ENCODE measurements at places on chromosomes 13 and 19.

DNA sequence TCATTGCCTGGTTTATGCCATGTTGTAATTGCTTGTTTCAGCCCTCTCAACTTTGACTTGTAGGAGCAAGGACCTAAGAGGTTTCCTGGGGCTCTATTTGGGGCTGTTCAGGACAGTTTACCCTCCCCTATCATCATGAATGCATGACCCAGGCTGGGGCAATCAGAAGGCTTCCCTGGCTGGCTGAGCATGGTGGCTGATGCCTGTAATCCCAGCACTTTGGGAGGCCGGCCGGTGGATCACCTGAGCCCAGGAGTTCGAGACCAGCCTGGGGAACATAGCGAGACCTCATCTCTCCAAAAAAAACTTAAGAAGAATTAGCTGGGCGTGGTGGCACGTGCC lies 6.1 kb upstream of the LSM4 start:
- DNase-seq = no peak

DNA sequence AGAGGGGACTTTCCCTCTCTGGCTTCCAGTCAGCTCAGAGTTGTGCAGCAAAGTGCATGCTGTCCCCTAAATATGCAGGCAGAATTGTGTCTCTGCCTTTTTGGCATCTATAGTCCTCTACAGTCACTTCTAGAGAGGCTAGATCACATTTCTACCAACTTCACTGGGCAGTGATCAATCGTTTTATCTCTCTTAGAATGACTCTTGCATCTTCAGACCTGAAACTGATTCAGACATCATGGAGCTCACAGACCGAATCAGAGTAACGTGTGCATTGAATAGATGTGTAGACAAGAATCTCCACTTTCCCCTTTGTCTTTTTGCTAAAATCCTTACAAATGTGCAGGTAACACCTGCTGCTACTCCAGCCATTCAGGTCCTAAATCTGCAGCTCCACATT lies 6.2 kb downstream of the ZNF253 start:
- no peak for DNase-seq

GRCh38 chr19:16649734-16650133 lies 10.2 kb downstream of the SMIM7 start:
- DNase-seq = no peak

DNA sequence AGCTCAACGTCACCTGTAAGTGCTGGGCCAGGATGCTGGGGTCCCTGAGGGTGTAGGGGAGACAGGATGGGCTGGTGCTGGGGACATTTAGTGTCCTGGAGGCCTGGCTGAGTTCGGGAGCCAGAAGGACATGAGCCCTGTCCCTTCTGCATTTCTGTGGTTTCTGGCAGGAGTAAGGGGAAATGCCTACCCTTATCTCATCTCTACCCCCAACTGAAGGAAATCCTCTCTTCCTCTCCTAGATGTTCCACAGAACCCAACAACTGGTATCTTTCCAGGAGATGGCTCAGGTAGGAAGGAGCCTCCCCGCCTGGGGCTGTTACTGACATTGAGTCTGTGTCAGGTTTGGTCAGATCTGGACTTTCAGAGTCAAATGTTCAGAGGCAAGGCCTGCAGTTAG lies 1.2 kb downstream of the CD33 start:
- no peak for DNase-seq

DNA sequence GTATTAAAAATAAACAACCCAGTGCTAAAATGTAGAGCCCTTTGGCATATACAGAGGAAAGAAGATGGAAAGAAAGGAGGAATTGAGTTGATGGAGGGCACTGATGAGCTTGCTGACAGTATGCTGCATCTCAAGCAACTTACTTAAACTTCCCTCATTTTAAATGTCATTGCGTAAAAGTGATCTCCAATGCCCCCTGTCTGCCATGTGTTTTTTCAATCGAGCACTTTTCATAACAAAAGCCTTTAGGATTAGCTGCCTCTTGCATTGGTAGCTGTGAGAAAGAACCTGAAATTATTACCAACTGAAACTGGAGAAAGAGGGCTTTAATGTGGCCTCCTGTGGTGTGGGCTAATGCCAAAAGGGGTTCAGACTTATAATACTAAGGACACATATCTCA lies 541.6 kb downstream of the SUCLA2 start:
- no peak for DNase-seq

DNA sequence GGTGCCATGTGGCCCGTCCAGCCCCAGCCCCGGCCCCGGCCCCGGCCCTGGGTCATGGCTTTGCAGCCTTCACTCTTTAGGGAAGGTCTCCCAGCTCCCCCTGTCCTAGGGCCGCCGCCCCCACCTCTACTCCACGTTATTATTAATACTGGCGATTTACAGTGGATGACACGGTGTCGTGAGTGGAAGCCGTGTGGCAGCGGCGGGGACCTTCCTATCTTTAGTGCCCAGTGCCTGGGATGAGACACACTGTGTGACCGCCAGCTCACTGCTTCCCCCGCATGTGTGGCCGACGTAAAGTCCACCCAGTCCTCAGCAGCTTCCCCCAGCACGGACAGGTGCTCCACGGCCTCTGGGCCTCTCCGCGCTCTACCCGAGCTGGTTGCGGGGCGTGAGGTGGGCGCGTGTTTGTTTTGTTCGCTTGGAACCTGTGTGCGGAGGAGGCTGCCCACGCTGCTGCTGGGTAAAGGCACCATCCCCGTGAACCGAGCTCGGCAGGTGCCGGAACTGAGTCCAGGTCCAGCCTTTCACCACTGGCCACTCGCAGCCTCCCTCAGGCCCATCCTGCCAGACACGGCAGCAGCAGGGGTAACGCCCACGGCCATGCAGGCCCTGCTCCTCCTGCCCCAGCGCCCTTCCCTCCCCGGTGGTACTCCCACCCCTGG lies 70.9 kb upstream of the MCF2L start:
- DNase-seq = no peak

GRCh38 chr13:72726726-72727416 lies 558 bp downstream of the MZT1 start:
- peak; percentile 37 for DNase-seq

GRCh38 chr19:53034948-53035675 lies 9.4 kb upstream of the ERVV-2 start:
- DNase-seq = no peak

DNA sequence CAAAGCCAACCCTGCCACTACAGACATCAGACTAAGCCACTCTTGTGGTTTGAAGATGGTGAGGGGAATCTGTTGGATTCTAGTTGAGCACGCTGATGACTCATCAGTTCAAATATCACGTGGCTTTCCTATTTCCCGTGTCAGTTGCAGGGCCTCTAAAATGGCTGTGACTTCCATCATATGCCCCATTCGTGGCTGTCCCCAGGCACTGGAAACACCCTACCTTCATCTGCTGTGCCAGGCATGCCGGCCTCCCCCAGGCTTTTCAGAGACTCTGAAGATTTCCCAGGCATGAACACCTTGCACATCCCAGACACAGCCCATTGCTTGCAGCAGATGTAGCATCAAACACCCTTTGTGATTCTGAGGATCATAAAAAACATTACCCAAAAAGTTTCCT lies 659.9 kb downstream of the UQCRFS1 start:
- DNase-seq = peak; percentile 1

DNA sequence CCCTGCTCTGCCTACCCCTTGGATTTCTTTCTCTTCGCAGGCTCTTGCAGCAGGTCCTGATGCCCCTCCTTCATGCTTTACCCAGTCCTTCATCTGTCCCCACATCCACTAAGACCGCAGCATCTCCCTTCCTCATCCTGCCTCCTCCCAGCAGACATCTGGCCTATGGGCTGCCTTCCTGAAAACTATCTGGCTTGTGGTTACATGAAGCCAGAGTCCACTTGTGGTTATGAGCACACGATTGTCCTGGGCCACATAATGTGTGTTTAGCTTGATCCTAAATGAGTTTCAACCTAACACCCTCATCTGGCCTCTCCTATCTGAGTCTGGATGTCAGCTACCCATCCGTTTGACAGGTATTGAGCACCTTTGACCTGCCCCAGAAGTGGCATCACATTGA lies 5.5 kb upstream of the ZNF175 start:
- DNase-seq = no peak

DNA sequence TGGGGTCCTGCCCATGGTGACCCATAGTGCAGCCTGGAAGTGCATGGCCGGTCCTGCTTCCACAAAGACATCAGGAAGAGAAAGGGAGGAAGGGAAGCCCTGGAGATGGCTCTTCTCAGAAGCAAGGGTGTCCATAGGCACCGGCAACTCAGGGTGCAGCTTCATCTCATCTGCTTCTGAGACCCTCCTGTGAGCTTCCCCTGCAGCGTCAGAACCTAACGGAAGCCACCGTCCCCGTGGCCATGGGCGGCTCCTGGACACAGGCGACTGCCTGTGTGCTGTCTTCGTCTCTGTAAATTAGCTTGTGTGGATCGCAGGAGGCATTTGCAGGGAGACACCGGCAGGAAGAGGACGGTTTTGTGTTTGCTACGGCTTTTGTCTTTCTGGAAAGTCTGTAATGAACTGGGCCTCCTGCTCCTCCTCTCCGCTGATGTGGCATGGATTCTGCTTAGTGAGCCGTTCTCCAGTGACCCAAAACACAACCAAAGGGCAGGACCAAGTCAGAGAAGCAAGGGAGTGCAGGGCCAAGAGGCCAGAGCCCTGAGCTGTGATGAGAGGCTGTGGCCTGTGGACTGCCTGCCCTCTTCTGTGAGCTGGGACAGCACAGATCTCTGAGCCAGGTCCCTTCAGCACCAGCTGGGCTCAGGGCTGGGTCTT lies 2.5 kb downstream of the ATP4B start:
- DNase-seq = no peak

DNA sequence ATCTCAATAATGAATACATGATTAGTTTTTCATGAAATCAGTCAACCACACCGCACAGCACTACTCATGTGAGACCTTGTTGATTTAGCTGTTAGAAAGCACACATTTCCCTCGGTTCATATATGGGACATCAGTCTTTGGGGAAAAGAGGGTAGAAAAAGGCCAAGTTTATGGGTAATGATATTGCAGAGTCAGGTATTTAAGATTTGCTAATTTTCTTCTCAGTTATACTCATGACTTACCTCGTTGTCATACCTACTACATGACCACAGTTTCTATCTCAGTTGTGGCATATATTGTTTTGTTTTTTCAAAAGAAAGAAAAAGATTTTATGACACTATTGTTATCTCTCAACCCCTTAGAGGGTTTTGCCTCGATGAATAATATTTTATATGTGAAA lies 165.6 kb downstream of the POU4F1 start:
- DNase-seq = no peak

DNA sequence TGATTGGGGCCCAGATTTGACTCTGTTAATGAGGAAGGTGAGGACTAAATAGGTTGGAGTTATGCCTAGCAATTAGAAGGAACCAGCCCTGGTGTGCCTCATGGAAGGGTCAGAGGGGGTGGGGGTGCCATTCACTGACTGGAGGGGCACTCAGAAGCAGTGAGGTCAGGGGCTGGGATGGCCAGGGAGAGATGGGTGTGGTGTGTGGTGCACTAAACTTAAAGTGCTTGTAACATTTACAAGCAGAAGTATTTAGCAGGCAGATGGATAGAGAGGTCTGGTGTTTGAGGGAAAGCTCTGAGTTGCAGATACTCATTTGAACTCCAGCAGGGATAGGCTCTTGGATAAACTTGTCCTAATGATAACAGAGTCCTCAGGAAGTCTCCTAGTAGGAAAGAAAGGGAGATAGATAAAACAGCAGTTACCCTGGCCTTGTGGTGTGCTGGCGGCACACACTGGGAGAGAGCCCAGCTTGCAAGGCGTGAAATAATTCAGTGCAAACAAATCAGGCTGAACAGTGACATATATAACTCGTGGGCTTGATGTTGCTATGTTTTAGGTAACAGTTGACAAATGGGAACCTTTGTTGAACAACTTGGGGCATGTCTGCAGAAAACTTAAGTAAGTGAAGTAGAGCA lies 20.0 kb upstream of the UPF3A start:
- no peak for DNase-seq

- no peak for DNase-seq
Observed at GRCh38 chr13:32917504-32917903, 98.7 kb upstream of the KL start.

DNA sequence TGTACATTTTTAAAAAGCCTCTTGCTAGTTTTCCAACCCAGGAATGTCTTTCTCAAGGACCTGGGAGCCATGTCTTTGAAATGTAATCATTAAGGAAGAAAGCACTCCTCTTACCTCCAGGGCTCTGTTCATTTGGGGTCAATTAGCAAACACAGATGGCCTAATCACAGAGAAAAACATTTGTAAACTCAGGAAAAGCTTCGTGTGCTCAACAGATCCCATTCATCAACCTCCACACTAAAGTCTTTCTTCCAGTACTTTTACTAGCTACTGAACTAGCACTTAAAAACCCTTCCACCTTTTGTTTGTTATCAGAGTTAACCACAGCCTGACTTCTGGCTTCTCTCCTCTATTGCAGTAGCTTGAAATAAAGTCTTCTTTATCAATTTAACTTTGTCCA lies 441.4 kb downstream of the PCDH20 start:
- DNase-seq = no peak

- peak; percentile 77 for DNase-seq
Observed at GRCh38 chr13:48412881-48413351, at the start of gene LPAR6. Gene LPAR6 (minus strand): TSS chr13:48413113. CDS start chr13:48412423, 690 bp downstream.

GRCh38 chr19:17411801-17412200 lies 6.4 kb upstream of the BST2 start:
- DNase-seq = no peak

- DNase-seq = no peak
Observed at GRCh38 chr13:93769101-93769500, 542.5 kb downstream of the GPC6 start.

Data from CD4-positive, alpha-beta T cell treated with Interleukin-17A for 1 hour (primary cell).